ENCODE measurements at places on chromosomes 6 and 20.

DNA sequence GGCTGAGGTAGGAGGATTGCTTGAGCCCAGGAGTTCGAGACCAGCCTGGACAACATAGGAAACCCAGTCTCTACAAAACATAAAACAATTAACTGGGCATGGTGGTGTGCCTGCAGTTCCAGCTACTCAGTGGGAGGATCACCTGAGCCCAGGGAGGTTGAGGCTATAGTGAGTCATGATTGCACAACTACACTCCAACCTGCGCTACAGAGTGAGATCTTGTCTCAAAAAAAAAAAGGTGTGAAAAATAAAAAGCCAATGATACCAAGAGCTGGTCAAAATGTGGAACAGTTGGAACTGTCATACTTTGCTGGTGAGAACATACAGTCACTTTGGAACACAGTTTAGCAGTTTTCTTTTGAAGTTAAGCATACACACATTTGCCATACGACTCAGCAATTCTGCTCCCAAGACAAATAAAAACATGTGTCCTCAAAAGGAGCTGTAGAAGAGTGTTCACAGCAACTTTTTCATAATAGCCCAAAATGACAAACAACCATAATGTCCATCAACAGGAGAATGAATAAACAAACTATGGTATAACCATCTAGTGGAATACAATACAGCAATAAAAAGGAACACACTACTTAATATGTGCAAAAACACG, 21.6 kb upstream of the FKBP5 start:
- no peak for DNase-seq

- no peak for DNase-seq
These were observed 102.4 kb downstream of the TNFRSF21 start for GRCh38 chr6:47207261-47207660.

DNA sequence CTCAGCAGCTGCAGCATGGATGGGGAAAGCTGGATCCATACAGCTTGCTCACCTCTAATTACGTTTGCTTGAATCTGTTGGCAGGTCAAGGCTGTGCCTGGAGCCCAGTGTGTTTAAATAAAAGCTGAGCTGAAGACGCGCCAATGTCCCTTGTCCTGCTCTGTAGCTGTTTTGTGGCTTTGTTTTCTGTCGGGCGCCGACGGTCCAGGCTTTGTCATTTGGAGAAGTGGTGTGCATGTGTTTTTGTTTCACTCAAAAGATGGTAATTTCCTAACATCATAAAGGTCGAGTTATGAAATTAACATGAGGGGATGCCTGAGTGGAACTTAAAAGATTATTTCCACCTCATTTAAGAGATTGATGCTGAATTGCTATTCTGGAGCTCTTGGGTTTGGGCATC, 107.6 kb downstream of the SLC24A3 start:
- no peak for DNase-seq

DNA sequence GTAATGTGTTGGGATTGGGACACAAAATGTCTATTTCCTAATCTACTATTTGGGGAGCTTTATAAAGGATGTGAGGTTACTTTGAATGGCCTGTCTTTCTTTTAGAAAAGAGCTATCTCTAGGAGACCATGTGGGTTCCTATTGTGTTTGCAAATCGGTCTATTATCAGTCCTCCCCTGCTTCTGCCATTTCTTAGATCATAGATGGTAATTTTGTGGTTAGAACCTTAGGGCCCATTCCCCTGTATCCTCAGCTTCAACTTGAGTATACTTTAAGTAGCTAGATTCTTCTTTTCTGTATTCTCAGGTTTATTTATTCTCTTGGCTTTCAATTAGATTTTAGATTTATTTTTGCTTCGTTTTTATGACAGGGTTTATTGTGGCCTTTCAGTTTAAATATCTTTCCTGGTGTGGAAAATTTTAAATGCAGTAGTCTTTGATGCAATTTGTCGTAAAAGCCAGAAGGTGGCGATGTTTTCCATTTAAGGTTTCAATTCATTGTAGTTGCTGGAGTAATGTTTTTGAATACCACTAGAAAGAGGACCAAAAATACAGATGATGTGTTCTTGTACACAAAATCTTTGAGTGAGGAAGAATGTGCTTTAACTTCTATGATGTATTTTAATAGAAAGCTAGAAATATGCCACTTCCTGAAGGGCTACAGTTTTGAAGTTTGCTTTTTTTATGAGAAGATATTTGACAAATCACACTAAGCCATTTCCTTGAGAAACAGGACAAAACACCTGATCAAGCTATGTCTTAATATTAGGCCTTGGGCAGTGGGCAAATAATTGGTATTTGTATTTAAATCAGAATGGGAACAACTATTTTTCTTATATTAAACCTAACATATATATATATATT, 20.3 kb downstream of the TBPL1 start:
- DNase-seq = no peak

GRCh38 chr20:48012401-48012974, 227.2 kb upstream of the SULF2 start:
- no peak for DNase-seq

- DNase-seq = no peak
These were observed 91.0 kb upstream of the SNX9 start for GRCh38 chr6:157732007-157732406.

GRCh38 chr6:30882759-30883684, 1.3 kb upstream of the DDR1 start:
- DNase-seq = no peak

DNA sequence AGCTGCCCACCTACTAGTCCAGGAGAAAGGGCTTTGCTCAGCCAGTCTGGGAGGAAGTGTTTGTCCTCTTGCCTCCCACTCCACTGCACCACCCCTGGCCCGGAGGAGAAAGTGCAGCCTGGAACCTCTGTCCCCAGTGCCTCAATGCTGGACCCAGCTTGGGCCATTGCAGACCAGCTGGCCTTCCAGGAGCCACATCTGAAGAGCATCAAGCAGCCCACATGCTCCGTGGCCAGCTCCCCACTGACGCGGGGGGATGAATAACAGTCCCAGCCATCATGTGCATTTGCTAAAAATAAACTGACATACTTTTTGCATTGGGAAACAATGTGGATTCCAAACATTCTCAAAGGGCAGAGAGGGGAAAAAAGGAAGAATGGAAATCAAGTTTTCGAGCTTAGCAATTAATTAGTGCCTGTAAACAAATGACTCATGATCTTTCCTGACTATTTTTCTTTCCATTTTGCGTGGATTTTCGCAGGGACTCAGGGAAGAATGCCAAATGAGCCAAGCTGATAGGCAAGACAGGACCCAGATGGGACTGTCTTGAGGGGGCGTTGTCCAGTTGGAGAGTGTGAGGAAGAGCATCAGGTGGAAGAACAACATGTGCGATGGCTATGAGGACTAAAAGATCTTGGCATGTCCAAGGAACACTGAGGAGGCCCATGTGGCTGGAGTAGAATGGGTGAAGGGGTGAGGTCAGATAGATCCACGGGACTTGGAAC, 34.1 kb downstream of the CEBPB start:
- DNase-seq = peak; percentile 73

DNA sequence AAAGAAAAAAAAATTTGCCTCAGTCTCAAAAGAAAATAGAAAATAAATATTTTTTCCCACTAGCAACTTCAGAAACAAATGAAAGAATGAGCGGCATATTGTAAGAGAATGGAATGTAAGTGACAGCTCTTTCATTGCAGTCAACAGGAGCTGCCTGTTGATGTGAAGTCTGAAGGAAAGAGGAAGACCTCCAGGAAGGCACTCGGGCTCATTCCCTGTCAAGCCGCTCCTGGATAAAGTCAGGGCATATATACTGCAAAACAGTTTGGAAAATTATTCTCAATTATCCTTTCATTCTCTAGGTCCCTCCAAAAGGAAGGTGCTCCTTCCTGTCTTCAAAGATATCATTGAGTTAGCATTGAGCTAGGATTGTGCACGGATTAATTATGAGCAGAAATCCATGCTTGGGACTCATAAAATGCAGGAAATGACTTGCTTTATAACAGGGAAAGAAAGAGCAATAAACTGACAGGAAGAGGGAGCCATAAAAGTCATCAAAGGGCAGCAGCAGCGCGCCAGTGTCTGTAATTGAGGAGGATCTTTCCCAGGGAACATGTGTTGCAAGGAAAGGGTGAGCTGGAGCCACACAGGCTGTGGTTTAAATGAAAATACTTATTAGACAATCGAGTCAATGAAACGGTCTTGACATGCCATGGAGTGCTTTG, 218.2 kb downstream of the C6orf118 start:
- no peak for DNase-seq

GRCh38 chr6:152769159-152769558, 18.6 kb downstream of the VIP start:
- no peak for DNase-seq

DNA sequence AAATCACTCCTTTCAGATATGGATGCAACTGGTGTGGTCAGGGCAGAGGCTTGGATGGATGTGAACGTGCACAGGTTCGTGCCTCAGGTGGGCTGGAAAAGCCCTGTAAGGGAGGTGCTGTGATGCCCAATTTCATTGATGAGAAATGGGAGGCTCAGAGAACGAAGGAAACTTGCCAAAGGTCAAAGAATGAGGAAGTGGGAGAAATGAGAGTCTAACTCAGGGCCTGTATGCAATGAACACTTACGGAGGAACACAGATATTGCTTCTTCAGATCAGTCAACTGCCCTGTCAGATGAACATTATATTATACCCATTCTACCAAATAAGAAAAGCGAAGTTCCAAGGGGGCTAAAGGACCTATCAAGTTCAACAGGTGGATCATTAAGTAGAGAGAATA, 134.7 kb downstream of the RCAN2 start:
- no peak for DNase-seq

- DNase-seq = peak; percentile 68
These were observed 179.3 kb downstream of the MTHFD1L start for GRCh38 chr6:151044465-151045441.

- DNase-seq = no peak
These were observed 25.0 kb upstream of the SH3BGRL2 start for GRCh38 chr6:79605968-79606764.

DNA sequence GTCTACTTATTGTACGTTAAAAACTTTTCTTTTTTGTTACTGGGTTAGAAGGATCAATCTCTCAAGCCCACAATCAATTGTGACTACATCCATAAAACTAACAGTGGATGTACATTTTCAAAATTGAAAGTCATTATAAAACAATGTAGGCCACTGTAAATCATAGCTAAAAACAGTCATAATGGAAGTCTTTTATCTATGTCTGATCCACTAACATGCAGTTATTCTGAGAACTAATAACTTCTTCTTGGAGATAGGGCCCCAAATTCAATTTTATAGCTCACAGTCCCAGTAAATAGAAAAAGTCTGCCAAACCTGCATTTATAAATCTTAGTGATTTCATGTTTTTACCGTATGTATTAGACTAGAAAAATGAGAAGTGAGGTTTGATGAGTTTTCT, 187.3 kb upstream of the MMS22L start:
- DNase-seq = no peak

GRCh38 chr6:170144571-170145271, 146.2 kb downstream of the DLL1 start:
- DNase-seq = no peak

GRCh38 chr20:23092861-23093495, 6.9 kb upstream of the CD93 start:
- no peak for DNase-seq

GRCh38 chr6:85416049-85416448, 33.8 kb upstream of the NT5E start:
- DNase-seq = no peak

DNA sequence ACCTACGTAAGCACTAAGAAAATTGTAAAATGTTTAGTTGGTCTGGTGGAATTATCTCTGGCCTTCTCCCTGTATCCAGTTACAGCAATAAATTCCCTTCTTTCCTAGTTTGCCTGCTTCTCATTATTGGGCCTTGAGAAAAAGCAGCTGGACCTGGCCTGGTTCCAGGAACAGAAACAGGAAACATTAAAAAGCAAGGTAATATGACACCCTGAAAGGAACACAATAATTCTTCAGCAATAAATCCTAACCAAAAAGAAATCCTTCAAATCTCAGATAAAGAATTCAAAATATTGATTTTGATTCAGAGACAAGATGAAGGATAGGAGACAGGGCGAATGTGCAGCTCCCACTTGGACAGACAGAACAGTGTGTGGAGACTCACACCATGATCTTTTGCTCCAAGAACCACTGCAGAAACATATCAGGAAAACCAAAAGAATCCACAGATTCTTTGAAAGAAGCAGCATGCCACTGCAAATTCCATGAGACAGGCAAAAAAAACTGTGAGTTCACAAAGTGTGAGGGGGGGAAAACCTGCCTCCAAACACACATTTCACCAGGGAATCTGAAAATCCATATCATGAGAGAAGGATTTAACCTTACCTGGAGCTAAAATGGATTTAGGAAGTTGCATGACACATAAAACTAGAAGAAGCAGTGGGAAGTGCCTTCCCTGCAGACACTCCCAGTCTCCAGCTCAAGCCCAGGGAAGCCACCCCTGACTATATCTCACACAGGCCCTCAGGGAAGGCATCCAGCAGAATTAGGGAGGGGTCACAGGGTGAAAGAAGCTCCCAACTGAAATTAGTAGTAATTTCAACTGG, 28.9 kb downstream of the TREM1 start:
- DNase-seq = no peak

DNA sequence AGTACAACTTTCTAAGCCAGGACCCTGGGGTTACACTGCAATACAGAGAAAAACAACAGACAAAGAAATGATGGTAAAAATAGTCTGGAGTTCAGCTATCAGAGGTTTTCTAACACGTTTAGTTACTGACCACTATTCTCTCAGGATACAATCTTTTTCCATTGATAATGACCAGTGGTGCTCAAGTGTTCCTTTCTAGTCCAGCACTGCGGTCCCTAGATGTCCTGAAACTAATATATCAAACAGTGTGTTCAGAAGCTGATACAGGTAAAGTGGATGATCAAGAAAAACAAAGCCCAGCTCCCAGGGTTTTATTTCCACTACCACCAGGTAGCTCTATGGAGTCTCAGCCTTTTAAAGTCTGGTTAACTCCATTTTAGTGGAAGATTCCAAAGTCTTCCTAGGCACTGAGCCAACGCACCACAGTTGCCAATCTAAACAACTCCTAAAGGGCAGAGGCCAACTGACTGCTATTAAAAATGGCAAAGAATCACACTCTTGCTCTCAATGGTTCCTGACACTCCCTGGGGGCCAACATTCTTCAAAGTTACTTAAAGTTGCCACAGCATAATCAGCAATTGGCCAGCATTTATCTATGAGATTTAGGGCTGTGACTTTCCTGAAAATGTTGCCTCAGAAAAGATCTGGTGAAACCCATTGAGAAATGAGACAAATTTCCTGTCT, 38.2 kb downstream of the DZANK1 start:
- peak; percentile 63 for DNase-seq

DNA sequence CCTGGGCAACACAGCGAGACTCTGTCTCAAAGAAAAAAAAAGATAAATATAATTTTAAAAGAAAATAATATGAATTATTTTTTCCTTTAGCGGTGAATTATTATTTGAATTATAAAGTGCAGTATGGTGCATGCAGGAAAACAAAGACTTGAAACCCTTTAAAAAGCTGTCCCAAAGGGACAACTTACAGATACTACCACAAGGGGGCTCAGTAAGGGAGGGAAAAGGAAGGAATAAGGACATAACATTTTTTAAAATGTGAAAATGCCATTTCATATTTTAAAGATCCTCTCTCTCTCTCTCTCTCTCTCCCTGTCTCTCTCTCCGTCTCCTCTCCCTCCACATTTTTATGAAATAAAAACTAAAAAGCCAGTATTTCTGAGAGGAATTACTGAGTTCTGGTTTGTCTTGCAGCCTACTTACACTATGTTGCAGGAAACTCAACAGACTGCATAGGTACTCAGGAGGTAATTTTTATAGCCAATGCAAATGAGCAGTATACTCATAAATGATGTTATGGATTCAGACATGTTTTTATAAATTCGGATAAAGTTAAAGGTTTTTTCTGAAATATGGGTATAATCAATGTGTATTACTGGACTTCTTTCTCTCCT, 455.0 kb upstream of the GJE1 start:
- no peak for DNase-seq
